CD4-positive, alpha-beta T cell treated with Interleukin-2 at 100 ng/mL for 4 hours (primary cell): ENCODE measurements at places on chromosomes 5 and 9.

DNA sequence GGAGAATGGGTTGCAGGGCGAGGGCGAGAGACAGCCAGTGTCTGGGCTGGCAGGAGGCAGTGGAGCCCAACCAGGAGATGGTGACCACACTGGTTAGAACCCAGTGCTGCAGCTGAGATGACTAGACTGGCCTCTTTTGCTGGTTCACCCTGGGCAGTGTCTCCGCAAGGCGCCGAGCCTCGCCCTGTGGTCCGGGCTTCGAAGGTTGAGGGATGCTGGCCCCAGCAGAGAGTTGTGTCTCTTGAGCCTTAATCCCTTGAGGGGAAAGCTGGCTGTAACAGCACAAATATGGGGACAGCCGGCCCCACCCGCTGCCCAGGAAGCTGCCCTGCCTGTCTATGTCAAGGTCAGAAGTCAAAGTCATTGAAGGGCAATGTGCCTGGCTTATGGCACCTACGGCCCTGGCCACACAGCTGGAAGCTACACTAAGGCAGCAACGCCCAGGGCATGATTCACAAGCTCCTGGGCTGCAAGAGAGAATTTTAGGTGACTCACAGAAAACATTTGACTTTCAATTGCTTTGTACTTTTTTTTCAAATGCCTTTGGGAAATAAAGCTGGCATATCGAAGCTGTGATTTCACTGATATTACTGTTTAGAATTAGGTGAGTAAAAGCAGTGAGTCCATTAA is 33.3 kb downstream of the NKX2-5 start:
- DNase-seq, result no peak

GRCh38 chr9:89497257-89497963 is 503 bp downstream of the SEMA4D start:
- no peak for DNase-seq

GRCh38 chr9:10479172-10479571 is 133.6 kb downstream of the PTPRD start:
- no peak for DNase-seq

DNA sequence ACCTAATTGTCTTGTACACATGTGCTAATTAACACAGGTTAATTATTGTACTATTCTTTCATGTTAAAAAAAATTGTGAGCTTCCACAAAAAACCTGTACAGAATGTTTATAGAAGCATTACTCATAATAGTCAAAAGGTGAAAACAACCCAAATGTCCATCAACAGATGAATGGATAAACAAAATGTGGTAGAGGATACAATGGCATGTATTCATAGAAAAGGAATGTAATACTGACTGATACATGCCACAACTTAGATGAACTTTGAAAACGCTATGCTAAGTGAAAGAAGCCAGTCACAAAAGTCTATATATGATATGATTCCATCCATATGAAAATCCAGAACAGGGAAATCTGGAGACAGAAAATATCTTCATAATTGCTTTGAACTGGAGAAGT is 25.6 kb downstream of the RRAGA start:
- no peak for DNase-seq

GRCh38 chr5:58816181-58816731 is 233.4 kb downstream of the RAB3C start:
- no peak for DNase-seq

- DNase-seq, result no peak
These were observed 69.9 kb upstream of the PLPP1 start for GRCh38 chr5:55604611-55605067.

DNA sequence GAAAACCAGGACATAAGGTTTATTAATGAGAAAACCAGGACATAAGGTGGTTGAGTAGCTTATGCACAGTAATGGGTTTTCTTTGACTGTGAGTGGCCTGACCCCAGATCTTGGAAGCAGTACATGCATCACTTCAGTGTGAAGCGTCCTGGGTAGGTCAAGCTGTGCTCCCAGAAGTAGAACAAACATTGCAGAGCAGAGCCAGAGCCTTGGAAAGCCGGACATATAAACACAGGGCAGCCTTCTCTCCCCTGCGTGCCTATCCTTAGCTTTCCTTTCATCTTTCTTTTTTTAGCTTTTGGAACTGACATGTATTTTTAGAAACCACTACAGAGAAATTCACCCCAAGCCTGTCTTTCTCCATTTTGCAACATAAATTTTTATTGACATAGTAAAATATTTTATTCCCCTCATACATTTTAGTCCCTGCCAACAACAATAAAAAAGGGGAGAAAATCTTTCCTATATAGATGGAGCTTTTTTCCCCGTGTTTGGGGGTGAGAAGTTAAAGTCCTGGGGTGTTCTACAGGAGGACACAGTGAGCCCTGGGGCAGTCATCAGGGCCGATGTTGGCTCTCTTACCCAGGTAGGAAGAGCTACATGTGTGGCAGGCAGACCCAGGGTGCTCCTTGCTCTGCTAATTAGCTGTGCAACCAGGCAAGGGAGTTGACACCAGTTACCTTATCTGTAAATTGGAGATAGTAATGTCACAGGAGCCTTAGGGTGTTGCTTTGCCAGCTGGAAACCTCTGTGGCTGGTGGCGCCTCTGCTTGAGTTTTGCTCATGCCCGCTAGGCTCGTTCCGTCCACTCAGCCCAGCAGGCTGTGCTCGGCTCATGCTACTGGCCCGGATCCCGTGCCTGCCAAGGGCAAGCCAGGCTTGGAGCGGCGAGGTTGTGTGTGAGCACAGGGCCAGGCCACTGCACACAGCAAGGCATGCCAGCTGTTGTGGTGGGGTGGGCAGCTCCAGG is 389.6 kb downstream of the KDM4C start:
- no peak for DNase-seq

DNA sequence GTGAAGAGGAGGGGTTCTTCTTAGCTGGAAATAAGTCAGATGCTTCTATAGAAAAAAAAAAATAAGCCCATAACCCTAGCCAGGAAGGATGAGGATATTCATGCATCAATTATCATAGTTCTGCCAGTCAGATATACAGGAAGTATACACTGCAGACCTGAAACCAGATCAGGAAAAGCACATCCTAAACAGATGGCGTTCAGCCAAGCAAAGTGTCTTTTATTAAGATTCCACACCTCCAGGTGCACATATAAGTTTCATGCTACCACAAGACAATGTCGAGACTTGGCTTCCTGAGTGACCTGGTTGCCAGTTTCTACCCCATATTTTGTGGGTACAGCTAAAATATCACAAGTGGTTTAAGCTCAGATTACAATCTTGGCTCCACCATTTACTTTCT is 108.3 kb downstream of the CETN3 start:
- DNase-seq, result no peak

DNA sequence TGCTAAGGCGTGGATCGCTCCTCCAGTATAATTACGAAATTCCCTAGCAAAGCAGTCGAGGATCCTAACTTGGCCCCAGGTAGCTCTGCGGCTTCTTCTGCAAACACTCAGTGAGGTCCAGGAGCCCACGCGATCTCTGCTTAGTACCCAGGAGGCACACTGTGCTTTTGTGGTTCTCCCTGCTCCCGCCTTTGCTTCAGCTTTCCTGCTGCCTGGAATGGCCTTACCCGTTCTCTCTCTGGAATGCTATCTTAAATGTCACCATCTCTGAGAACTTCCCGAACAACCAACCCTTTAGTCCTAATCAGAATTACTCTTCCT is 639 bp downstream of the INVS start:
- DNase-seq, result no peak

GRCh38 chr5:145697251-145697990 is 137.7 kb downstream of the PRELID2 start:
- no peak for DNase-seq

- no peak for DNase-seq
These were observed 11.6 kb upstream of the RFK start for GRCh38 chr9:76405868-76406267.

DNA sequence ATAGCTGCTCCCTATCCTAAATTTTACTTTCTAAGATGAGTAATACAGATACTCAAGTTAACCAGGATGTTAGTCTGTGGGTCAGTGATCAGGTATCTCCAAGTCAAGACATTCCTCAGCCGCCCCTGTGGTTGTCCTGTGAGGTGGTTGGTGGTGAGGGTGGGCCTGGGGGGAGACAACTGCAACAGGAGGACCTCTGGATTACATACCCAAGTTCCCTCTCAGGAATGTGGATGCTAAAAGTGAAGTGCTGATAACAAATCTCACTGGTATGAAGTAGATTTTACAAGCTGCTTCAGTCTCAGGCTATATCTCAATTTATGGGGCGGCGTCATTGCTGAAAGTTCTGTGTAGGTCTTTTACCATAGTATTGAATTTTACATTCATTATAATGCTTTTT is 38.3 kb downstream of the SLC1A3 start:
- no peak for DNase-seq

GRCh38 chr5:168364151-168364661 is 72.8 kb downstream of the WWC1 start:
- no peak for DNase-seq

DNA sequence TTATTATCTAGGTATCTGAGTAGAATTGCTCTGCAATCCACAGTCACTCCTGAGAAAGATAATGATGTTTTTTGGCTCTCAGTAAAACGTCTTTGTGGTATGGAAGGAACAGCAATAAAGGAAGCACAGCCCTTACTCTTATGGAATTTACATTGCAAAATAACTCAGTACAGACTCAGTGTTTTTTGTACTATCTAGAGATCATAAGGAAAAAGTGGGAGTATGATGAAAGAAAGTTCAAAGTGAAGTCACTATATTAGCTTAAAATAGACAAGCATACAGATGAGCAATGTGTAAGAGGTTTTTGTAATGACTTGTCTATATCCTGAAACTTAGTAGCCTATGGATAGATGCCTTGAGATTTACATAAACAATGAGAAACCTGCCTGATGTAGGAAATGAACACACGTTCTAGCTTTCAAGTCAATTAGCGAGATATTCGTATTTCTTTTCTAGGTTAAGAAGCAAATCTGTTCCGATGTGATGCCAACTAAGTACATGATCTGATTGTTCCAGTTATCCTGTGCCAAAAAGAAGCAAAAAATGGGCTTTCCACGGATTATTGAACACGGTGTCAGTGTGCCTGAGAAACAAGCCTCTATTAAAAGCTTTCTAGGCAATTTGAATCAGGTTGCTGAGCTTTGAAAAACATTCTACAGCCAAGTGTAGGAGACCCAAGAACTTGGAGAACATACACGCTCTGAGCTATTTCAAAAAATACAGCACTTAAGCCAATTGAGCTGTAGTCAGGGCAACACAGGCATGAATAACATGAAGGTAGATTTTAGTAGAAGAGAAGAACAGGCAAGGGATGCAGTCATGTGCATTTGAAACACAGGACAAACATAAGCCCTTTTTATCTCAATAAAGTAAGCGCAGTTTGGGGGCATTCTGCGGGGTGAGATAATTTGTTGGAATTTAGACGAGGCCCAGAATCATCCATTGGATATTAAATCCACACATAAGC is 86.3 kb upstream of the TAF11L2 start:
- DNase-seq, result no peak

GRCh38 chr5:85311536-85311935 is 926.9 kb upstream of the EDIL3 start:
- no peak for DNase-seq

- DNase-seq, result no peak
These were observed 3.5 kb downstream of the RPL7A start for GRCh38 chr9:133351526-133351907.

DNA sequence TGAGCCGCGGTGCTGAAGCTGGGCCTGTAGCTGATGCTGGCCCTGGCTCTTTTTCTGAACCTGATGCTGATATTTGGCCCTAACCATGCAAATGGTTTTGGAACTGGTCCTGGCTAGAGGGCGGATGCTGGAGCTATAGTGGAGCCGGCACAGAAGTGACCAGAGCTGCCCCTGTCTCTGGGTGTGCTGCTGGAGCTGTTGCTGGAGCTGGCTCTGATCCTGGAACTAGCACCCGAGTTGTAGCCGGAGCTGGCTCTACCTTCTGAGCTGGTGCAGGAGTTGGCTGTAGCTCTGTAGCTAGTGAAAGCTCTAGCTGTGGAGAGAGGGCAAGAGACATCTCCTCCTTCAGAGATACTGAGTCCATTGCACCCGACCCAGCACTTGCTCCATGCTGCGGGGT is 12.8 kb downstream of the LCN10 start:
- DNase-seq, result no peak

DNA sequence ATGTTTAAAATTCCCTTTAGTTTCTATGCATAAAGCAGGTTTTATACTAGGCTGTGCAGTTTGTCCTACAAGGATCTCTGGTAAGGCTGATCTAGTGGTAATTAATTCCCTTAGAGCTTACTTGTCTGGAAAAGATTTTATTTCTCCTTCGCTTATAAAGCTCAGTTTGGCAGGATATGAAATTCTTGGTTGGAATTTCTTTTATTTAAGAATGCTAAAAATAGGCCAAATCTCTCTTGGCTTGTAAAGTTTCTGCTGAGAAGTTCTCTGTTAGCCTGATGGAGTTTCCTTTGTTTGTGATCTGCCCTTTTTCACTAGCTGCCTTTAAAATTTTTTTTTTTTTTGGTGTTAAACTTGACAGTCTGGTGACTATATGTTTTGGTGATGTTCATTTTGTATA is 237.1 kb upstream of the TLE4 start:
- DNase-seq, result no peak

GRCh38 chr5:36728697-36729543 is 122.5 kb downstream of the SLC1A3 start:
- peak; percentile 68 for DNase-seq

DNA sequence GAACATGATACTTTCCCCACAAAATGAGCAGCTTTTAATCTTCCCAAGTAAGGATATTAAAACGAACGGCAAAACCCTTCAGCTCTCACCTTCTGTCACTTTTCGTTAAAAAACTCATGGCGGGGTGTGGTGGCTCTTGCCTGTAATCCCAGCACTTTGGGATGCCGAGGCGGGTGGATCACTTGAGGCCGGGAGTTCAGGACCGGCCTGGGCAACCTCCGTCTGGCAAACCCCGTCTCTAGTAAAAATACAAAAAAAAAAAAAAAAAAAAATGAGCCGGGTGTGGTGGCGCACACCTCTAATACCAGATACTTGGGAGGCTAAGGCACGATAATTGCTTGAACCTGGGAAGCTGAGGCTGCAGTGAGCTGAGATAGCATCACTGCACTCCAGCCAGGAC is 902 bp downstream of the TMED9 start:
- DNase-seq, result no peak

DNA sequence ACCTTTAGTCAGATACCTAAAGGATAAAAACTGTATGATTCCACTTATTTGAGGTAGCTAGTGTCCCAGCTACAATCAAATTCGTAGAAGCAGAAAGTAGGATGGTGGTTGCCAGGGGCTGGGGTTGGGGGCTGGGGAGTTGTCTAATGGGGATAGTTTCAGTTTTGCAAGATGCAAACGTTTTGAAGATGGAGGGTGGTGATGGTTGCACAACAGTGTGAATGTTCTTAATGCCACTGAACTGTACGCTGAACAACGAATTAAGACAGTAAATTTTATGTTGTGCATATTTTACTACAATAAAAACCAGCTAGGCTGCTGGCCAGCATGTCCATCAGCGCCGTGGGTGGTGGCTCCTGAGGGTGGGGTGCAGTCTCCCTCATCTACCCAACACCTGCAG is 137.8 kb downstream of the GADD45G start:
- peak; percentile 11 for DNase-seq

GRCh38 chr5:14490309-14490711 is 91.3 kb upstream of the OTULINL start:
- no peak for DNase-seq

- no peak for DNase-seq
These were observed 23.7 kb downstream of the PTGS1 start for GRCh38 chr9:122394265-122395125.
